SK-N-SH (cell line): ENCODE measurements at places on chromosomes 6 and 20. TPM values are rescaled to one million over a fixed set of nuclear protein-coding genes. Genes with fewer than 3 reads are reported as not detected.

GLP1R gene
- not detected in 2 replicates for polyA plus RNA-seq

HSPA1B gene
- polyA plus RNA-seq = 52.4 and 96.3 TPM in 2 replicates

PSMB9 gene
- 52.4 and 83.7 TPM in 2 replicates for polyA plus RNA-seq

XKR7 gene
- 0.02 and 0.10 TPM in 2 replicates for polyA plus RNA-seq

HCRTR2 gene
- polyA plus RNA-seq = not detected in 2 replicates

RUNX2 gene
- 3.5 and 4.4 TPM in 2 replicates for polyA plus RNA-seq

KCNK16 gene
- polyA plus RNA-seq = not detected in 2 replicates

FNDC11 gene
- polyA plus RNA-seq = 4.5 and 5.5 TPM in 2 replicates

SLC22A2 gene
- not detected in 2 replicates for polyA plus RNA-seq

DDO gene
- 0.79 and 1.3 TPM in 2 replicates for polyA plus RNA-seq

KHDRBS2 gene
- polyA plus RNA-seq = not detected in 2 replicates

SOBP gene
- 0.21 and 0.61 TPM in 2 replicates for polyA plus RNA-seq

LAMA2 gene
- 0.21 and 0.92 TPM in 2 replicates for polyA plus RNA-seq

PET117 gene
- 12.6 and 13.5 TPM in 2 replicates for polyA plus RNA-seq

ETV7 gene
- polyA plus RNA-seq = 0.31 and 0.39 TPM in 2 replicates

TPMT gene
- polyA plus RNA-seq = 8.1 and 10.9 TPM in 2 replicates

ZNF311 gene
- polyA plus RNA-seq = 0.16 and 0.21 TPM in 2 replicates

FOXS1 gene
- 0.73 and 0.99 TPM in 2 replicates for polyA plus RNA-seq

NHLRC1 gene
- 0.15 and 0.29 TPM in 2 replicates for polyA plus RNA-seq

ARFGEF3 gene
- polyA plus RNA-seq = not detected in 2 replicates

PEX3 gene
- polyA plus RNA-seq = 14.1 and 14.5 TPM in 2 replicates

GPR6 gene
- polyA plus RNA-seq = not detected in 2 replicates

ERVFRD-1 gene
- polyA plus RNA-seq = not detected in 2 replicates

FAM217A gene
- not detected in 2 replicates for polyA plus RNA-seq

OXT gene
- not detected in 2 replicates for polyA plus RNA-seq

CLVS2 gene
- 0.05 TPM in 2 replicates for polyA plus RNA-seq

WFDC12 gene
- polyA plus RNA-seq = not detected in 2 replicates

TAP1 gene
- 31.1 and 35.7 TPM in 2 replicates for polyA plus RNA-seq

MTHFD1L gene
- 36.7 and 37.0 TPM in 2 replicates for polyA plus RNA-seq

INSM1 gene
- not detected in 2 replicates for polyA plus RNA-seq

CYP24A1 gene
- polyA plus RNA-seq = 8.8 and 9.1 TPM in 2 replicates

SLC26A8 gene
- polyA plus RNA-seq = not detected in 2 replicates

LY6G6C gene
- 0.08 TPM in 1 of 2 replicates, not detected in the other for polyA plus RNA-seq

CDH22 gene
- 0.03 TPM in 1 of 2 replicates, not detected in the other for polyA plus RNA-seq

ZNF334 gene
- polyA plus RNA-seq = 4.5 and 5.5 TPM in 2 replicates

POPDC3 gene
- polyA plus RNA-seq = 19.0 and 21.3 TPM in 2 replicates

CPNE5 gene
- polyA plus RNA-seq = 0.30 and 0.47 TPM in 2 replicates

SMIM8 gene
- polyA plus RNA-seq = 1.6 and 3.1 TPM in 2 replicates

AGER gene
- 2.9 and 3.5 TPM in 2 replicates for polyA plus RNA-seq

STAU1 gene
- 45.2 and 48.2 TPM in 2 replicates for polyA plus RNA-seq

PDYN gene
- polyA plus RNA-seq = not detected in 2 replicates

NMBR gene
- not detected in 2 replicates for polyA plus RNA-seq

WFDC8 gene
- not detected in 2 replicates for polyA plus RNA-seq
